ENCODE measurements at places on chromosomes 3 and 15. TPM values are rescaled to one million over a fixed set of nuclear protein-coding genes. Genes with fewer than 3 reads are reported as not detected.

The CCR9 gene
- not detected for total RNA-seq

The MYL3 gene
- total RNA-seq, result 10,727 TPM

The TMEM158 gene
- 0.48 TPM for total RNA-seq

The ACAD9 gene
- 46.6 TPM for total RNA-seq

The LCTL gene
- not detected for total RNA-seq

The GPR27 gene
- 3.7 TPM for total RNA-seq

The CLRN1 gene
- not detected for total RNA-seq

The RASL12 gene
- total RNA-seq, result 19.7 TPM

The WNT5A gene
- total RNA-seq, result 6.7 TPM

The GTPBP8 gene
- 28.4 TPM for total RNA-seq

The ACP3 gene
- total RNA-seq, result 1.3 TPM

The GOLGA8S gene
- 0.16 TPM for total RNA-seq

The FNDC3B gene
- 56.1 TPM for total RNA-seq

The GNB4 gene
- total RNA-seq, result 13.6 TPM

The NOX5 gene
- not detected for total RNA-seq

The USP4 gene
- 34.7 TPM for total RNA-seq

The LRRC31 gene
- not detected for total RNA-seq

The MYLK gene
- 10.1 TPM for total RNA-seq

Data from Right ventricle myocardium superior (tissue), 1 donor.